ENCODE measurements at places on chromosomes 16 and 17.

GRCh38 chr17:6110088-6110487 is 39.9 kb downstream of the WSCD1 start:
- no peak for DNase-seq

- no peak for DNase-seq
Measured at GRCh38 chr17:74493331-74493833, 26.9 kb downstream of the CD300A start.

GRCh38 chr17:35087731-35088355 is 24.3 kb upstream of the RFFL start:
- DNase-seq: no peak

- DNase-seq: no peak
Measured at GRCh38 chr17:77769215-77769614, 189.3 kb upstream of the TNRC6C start.

GRCh38 chr16:85621698-85622428 is 8.7 kb downstream of the GSE1 start:
- no peak for DNase-seq

GRCh38 chr17:32159586-32160438 is 17.5 kb downstream of the RHOT1 start:
- DNase-seq: no peak

- no peak for DNase-seq
Measured at GRCh38 chr16:77509796-77510195, 75.0 kb upstream of the ADAMTS18 start.

- no peak for DNase-seq
Measured at GRCh38 chr17:59837308-59838051, 55.3 kb downstream of the TUBD1 start.

- no peak for DNase-seq
Measured at GRCh38 chr17:57288040-57288772, 31.9 kb downstream of the MSI2 start.

DNA sequence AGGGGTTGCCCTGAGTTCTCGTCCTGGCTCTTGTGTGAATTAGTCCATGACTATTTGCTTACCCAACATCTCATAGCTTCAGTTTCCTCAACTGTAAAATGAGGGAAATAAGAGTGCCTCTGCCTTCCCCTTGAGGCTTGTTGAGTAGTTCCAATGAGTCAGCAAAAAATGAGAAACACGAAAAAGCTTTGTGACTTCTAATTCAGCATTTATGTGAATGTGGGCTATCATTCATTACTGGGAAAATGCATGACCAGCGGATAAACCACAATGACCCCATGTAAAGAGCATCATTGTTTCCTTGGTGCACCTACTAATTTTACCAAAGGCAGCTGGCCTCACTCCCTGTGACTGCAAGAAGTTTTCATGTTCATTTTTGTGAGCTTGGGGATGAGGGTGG is 374.6 kb upstream of the HSBP1 start:
- DNase-seq: no peak

DNA sequence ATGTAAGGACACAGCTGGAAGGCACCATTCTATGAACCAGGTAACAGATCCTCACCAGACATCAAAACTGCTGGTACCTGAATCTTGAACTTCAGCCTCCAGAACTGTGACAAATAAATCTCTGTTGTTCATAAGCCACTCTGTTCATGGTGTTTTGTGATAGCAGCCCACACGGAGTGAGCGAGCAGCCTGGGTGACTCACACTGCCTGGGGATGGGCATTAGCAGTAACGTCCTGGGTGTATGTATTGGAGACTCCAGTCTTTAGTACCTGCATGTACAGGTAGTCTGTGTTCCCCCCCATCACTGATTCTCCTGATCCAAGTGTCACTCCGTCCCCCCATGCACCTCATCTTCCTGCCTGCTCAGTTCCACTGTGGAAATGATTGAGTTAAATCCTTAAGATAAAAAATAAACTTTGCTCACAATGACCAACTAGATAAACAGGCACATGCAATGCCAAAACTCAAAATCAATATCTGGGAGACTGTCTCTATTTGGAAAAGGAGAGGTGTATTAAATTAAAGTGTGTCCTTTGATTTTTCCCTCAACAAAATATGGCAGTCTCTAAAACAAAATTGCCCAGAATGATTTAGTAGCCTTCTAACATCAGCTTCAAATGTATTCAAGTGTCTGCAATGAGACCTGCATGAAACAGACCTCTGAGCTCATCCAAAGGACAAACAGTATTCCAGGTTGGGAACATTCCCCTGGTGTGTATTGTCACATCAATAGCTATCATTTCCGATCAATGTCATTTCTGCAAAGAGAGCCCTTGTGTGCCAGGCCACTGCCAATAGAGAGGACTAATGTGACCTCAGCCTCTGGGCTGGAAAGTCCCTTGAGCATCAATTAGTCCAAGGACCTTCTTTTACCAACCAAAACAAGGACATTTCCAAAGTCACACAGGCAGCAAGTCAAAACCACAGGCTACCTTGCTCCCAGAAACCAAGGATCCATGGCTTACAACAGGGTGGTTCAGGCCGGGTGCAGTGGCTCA is 12.2 kb upstream of the VAT1L start:
- no peak for DNase-seq

GRCh38 chr16:14669776-14670175 is 24.3 kb downstream of the PLA2G10 start:
- DNase-seq: no peak

GRCh38 chr16:53912155-53912554 is 208.2 kb downstream of the FTO start:
- no peak for DNase-seq

- no peak for DNase-seq
Measured at GRCh38 chr16:77332792-77333191, 102.0 kb downstream of the ADAMTS18 start.

DNA sequence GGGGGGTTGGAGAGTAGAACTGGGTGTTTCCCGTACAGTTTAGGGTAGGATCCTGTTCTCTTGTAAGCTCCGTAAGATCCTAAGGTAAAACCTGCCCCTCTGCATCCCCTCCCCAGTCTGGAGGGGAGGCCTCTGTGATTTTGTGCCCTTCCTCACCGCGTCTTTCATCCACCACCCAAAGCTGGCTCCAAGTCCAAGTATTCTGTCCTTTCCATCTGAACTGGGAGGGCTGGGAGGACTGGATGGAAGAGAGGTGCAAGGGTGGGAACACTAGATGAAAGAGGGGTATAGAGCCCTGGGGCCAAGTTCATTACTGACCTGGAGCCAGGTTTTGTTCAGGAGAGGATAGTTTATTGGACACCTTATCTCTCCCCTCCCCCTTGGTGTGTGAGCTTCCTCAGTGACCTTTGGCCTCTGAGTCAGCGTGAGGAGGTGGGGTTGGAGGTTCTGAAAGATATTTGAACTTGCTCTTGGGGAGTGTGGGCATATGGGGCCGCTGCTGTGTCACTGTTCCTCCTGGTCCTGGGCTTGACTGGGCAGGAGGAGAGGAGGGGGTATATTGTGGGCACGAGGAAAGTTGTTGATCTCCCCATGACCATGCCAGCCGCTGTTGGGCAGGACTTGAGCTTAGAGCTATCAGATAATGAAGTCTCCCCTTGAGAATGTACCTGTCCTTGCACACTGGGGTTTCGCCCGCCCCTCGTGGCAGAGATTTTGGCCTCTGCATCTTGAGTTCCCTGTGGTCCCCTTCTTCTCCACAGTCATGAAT is 1.6 kb downstream of the LASP1 start:
- no peak for DNase-seq

GRCh38 chr17:10621397-10621796 is 35.7 kb downstream of the MYH3 start:
- DNase-seq: no peak

DNA sequence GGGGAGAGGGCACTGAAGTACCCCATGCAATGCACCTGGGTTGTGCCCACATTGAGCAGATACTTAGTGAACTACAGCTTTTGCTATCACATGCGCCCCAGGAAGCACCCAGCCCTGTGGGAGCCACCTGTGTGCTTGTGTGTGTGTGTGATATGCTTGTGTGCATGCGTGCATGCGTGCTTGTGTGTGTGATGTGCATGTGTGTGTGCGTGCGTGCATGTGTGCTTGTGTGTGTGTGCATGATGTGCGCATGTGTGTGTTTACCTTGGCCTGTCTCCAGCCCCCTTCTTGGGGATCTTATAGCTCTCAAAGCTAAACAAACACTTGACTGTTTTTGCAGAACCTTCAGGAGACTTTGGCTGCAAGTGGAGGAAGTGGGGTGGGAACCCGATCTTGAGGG is 841 bp downstream of the C16orf89 start:
- DNase-seq: no peak

GRCh38 chr17:74920642-74921025 is 2.4 kb downstream of the USH1G start:
- DNase-seq: no peak

GRCh38 chr17:73389411-73389810 is 77.6 kb upstream of the CDC42EP4 start:
- DNase-seq: no peak

DNA sequence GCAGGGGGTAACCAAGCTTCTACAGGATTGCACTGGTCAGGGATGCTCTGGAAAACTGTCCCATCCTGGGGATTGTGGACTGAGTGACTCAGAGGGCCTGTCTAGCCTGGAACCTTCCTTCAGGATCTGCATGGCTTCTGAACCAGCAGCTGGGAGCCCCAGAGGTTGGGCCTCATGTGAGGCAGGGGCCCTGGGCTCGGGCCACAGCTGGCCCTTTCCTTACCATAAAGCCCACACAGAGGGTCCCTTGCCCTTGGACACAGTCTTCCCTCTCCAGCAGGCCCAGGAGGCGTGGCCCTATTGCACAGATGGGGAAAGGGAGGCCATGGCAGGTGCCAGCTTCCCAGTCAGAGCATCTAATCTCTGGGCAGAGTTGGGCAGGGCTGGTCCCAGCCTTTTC is 30.5 kb downstream of the ADCY7 start:
- DNase-seq: no peak

- no peak for DNase-seq
Measured at GRCh38 chr17:35376245-35376644, 2.8 kb upstream of the SLFN11 start.

GRCh38 chr17:21184570-21184969 is 29.4 kb downstream of the TMEM11 start:
- no peak for DNase-seq

GRCh38 chr17:61411261-61412142 is 11.9 kb downstream of the TBX2 start:
- no peak for DNase-seq

GRCh38 chr16:81723098-81723723 is 55.9 kb upstream of the PLCG2 start:
- DNase-seq: peak; percentile 73

- no peak for DNase-seq
Measured at GRCh38 chr16:85300406-85300968, 188.2 kb upstream of the CIBAR2 start.

GRCh38 chr16:632486-633335 is 1.9 kb downstream of the WFIKKN1 start:
- no peak for DNase-seq

DNA sequence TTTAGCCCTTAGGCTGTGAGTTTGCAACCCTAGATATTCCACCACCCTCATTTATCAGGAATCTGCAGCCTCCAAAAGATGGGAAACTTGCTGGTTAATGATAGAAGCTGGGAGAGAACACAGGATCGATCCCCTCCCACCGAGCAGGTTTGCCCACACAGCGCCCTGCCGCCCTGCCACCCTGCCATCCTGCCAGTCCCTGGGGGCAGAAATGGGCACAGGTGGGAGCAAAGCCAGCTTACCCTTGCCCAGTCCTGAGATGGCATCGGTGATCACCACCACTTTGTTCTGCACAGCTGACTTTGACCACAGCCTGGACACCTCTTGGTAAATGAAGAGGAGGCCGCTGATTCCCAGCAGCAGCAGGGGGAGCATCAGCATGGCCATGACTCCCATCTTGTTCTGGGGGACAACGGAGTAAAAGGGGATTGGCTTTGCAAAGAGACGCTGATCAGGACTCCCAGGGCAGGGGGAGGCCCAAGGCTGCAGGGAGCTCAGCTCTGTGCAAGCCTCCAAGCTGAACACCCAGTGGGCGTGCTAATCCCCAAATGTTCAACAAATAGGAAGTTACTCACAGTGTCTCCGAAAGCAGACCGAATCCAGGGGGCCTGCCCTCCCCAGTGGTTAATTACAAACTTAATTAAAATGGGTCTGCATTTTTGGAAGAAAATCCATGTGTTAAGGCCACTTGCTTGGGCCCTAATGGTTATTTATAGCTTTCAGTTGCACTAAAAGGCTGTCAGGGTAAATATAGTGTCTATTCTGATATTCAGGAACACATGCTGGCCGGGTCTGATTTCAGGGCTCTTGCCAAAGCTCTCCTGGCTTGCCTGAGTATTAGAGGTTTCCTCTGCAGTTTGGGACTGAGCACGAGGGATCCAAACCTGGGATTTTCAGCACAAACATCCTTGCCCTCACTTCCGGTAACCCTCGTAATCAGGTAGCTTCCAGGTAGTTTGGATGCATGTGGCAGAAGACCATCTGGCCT is at the start of gene DHRS7C:
Gene DHRS7C (minus strand): TSS at position 704 of the 988 bp plus-strand sequence. CDS start 308 bp downstream, at position 396.
- DNase-seq: no peak

DNA sequence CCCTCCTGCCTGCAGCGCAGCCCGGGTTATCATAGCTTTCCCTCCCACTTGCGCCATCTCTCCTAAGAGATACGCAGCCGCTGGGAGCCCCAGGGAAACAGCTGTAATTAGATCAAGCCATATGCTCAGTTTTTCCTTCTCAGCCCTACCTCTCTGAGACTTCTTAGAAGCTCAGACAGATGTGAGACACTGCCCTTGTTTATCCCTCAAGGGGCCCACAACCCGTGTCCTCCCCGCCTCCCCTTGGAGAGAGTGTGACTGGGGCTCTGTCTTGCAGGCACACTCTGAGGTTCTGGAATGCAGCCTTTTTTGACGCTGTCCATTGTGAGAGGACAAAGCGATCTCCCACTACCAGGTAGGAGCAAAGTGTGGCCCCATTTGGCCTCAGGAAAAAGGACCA is 31.2 kb downstream of the CIBAR2 start:
- DNase-seq: no peak

GRCh38 chr16:4358831-4359561 is 7.9 kb upstream of the PAM16 start:
- no peak for DNase-seq

GRCh38 chr16:57534337-57534880 is 2.0 kb downstream of the CCDC102A start:
- DNase-seq: no peak

GRCh38 chr17:28480278-28480677 is 6.8 kb downstream of the SLC13A2 start:
- no peak for DNase-seq

DNA sequence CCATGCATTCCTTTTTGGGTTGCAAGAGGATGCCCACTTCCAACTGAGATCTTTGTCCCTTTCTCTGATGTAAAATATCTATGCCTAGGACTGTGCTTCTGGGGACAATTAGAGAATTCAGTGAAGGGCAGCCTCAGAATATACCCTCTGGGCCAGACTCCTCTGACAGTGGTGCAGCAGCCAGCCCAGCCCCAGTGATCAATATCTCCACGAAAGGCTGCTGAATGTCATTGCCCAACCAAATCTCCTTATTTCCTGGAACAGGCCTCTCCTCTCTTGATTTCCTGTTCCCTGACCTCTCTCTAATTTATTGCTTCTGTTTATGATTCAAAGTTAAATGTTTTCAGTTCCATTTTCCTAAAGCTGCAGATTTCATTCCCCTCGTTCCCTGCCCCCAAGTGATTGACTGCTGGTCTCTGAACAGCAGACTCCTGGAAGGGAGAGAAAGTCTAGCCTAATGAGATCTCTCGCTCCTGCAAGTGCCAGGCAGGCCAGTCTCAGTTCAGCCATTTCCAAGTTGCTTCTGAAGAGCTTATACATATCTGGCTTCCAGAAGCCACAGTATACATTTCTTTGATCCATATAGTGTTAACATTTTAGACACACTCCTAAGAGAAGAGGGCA is 104.4 kb upstream of the SALL1 start:
- no peak for DNase-seq

GRCh38 chr16:19415461-19415860 is 2.2 kb upstream of the TMC5 start:
- no peak for DNase-seq

- no peak for DNase-seq
Measured at GRCh38 chr16:79480056-79480455, 120.5 kb downstream of the MAF start.

Data from NCI-H2107 (cell line).